Globus pallidus (tissue), 1 donor: ENCODE measurements at places on chromosomes 7 and 10.

GRCh38 chr7:37526623-37527022 lies 78.0 kb upstream of the ELMO1 start:
- DNase-seq, result no peak

GRCh38 chr10:23459308-23459939 lies 20.5 kb downstream of the OTUD1 start:
- no peak for DNase-seq

DNA sequence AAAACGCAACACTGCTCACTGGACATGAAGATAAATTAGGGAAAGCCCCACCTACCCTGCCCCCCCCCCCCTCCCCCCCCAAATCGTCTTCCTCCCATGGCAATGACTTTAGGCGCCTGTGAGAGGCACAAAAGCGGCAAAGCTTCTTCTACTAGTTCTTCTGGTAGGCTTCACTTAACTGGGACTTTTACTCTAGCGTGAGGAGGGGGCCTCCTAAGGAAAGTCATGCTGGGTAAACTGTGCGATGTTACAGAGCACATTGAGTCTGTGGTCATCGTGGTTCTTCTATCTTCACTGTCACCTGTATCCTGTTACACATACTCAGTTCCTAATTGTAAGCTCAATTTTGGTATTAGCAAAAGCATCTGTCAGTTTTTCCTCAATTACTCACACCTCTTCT lies 25.1 kb downstream of the HSPB1 start:
- no peak for DNase-seq

DNA sequence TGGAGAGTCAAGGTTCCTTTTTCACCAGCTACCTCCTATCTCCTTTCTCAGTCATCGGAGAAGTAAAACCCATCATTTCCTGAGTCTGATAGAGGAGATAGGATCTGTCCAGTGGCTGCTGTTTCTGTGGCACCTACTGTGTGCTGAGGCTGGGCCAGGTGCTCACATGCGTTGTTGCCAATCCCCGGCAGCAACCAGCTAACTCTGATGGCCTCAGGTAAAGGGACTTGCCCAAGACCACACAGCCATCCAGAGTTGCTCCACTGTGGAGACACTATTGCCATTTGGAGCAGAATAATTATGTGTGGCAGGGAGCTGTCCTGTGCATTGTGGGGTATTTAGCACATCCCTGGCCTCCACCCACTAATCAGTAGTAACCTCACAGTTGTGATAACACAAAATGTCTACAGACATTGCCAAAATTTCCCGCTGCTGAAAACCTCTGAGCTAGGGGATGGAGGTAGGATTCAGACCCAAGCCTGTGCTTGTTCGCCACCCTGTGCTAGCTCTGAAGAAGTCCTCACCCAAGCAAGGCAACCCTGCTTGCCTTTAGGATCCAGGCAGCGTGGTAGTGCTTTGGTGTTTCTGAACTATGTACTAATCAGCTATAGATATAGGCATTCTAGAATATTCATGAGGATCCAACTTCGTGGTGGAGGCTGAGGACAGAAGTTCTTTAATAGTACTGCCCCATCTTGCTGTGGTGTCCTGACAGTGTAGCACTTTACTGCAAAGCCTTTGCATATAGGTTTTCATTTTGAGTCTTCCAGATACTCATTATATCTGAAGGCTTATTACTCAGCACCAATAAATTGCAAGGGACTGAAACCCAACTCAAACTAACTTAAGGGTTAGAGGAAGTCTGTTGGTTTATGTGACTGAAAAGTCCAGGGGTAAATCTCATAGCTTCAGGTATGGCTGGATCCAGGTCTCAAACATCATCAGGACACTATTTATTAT lies 164.6 kb downstream of the GRK5 start:
- DNase-seq, result no peak

GRCh38 chr10:8407501-8408021 lies 353.1 kb downstream of the GATA3 start:
- no peak for DNase-seq

DNA sequence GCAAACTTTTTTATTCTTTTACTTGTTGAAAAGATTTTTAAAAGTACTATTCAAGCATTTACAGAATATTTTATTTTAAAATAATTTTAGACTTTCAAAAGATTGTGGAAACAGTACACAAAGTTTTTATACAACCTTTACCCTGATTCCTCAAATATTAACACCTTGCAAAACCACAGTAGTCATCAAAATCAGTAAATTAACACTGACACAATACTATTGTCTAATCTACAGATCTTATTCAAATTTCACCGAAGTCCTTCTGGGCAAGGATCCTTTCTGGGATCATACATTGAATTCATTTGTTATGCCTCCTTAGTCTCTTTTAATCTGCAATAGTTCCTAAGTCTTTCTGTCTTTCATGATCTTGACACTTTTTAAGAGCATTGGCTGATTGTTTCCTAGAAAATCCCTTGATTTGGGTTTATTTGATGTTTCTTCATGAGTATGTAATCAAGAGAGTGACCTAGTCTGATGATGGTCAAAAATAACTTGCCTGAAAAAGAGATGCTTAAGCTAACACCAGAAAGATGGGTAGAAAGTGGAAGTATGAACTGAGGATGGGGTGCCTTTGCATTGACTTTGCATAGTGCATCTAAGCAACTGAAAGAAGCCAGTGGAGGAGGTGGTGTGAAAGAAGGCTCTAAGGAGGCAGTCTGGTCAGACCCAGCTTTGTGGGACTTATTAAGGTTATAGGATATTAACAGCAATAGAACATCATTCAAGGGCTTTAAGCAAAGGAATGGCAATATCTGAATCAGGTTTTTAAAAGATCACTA lies 9.7 kb downstream of the STAMBPL1 start:
- DNase-seq, result no peak

- DNase-seq, result no peak
These were observed 244.3 kb downstream of the PRKG1 start for GRCh38 chr10:51318399-51319172.

- no peak for DNase-seq
These were observed 89.5 kb downstream of the ALOX5 start for GRCh38 chr10:45463244-45464116.

DNA sequence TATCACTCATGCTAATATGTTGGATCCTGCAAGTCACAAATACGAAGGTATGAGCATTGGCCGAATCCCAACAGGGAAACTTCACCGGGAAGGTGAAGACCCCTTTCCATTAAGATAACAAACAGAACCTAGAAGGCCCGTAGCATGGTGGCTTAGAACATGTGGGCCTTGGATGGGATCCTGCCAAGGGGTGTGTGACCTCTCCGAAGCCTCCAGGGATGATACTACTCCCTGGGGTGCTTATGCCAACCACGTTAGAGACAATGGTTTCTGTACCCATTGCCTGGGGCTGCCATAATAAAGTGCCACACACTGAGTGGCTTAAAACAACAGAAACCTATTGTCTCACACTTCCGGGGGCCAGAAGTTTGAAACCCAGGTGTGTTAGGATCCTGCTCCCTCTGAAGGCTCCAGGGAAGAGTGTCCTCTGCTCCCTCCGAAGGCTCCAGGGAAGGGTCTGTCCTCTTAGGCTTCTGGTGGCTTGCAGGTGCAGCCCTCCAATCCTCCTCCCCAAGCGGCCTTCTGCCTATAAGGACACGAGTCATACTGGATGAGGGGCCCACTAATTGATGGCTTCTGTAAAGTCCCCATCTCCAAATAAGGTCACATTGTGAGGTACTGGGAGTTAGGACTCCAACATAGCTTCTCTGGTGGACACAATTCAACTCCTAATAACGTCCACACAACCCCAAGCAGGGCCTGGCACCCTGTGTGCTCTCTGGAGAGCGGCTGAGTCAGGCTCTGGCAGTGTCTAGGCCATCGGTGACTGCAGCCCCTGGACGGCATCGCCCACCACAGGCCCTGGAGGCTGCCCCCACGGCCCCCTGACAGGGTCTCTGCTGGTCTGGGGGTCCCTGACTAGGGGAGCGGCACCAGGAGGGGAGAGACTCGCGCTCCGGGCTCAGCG lies 992 bp upstream of the MGMT start:
- no peak for DNase-seq

DNA sequence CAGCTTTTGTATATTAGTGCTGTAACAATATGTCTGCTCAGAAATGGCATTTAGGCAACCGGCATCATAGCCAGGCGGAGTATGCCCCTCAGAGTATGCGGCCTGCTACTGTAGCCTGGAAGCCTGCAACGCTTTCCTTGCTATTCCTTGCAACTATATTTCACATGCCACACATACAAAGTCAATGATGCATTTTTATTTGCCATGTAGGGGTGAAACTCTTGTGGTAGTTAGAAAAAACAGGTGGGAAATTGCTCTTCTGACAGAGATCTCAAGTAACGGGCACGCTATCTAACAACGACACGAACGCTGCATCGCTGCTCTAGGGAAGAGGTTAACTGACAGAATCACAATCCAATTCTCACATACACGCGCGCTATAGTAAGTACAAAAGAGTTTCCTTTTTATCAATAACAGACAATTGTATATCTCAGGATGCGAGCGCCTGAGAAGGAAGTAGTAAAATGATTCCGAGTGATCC lies 5.9 kb downstream of the EBF3 start:
- DNase-seq, result no peak

- DNase-seq, result no peak
These were observed 95.5 kb downstream of the DOCK4 start for GRCh38 chr7:112110651-112111050.

GRCh38 chr10:7314170-7314569 lies 96.7 kb downstream of the SFMBT2 start:
- DNase-seq, result no peak

DNA sequence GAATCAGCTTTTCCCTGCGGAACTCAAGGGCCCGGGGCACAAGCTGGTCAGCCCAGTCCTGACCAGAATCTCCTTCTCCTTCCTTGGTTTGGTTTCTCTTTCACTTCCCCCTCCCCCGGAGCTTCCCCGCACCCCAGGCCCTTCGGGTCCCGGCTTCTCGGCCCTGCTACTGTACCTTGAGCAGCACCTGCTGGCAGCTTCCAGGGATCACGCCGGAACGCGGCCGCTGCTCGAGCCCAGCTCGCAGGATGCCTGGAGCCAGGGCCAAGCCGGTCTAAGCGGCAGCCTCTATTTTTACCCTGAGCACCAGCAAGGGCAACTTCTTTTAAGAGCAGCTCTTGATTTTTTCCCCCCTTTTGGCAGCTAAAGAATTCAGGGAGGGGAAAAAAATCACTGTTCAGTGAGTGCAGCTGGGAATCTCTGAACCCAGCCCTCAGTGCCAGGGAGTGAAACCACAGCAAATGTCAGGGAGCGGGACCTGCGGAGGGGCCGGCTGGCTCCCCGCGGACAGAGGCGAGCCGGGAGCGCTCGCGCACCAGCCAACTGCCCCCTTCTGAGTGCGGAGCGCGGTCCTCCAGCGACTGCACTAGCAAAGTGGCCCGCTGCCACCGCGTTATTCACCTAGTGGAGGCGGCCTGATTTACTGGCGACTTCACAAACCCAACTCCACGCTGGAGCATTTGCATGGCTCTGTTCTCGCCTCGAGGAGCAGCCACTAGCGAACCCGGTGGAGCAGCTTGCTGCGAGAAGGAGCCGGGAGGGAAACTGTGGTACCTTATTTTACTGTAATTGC lies 2.4 kb upstream of the INHBA start:
- peak; percentile 63 for DNase-seq

DNA sequence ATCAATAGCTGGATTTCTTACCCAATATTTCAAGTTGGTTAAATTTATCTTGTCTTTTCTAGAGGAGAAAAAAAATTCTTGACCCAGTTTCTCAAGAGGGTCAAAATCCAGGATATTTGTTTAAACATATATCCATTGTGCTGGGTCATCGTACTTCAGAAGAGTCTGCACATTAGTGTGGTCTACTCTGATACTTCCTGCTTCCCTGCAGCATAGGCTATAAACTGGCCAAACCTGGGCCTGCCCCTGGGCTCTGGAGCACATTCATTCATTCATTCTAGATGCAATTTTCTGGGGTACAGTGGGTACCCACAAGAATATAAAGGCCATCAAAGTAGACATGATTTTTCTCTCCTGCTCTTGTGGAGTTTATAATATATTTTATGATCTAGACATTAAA lies 142.1 kb upstream of the WNT16 start:
- DNase-seq, result no peak

DNA sequence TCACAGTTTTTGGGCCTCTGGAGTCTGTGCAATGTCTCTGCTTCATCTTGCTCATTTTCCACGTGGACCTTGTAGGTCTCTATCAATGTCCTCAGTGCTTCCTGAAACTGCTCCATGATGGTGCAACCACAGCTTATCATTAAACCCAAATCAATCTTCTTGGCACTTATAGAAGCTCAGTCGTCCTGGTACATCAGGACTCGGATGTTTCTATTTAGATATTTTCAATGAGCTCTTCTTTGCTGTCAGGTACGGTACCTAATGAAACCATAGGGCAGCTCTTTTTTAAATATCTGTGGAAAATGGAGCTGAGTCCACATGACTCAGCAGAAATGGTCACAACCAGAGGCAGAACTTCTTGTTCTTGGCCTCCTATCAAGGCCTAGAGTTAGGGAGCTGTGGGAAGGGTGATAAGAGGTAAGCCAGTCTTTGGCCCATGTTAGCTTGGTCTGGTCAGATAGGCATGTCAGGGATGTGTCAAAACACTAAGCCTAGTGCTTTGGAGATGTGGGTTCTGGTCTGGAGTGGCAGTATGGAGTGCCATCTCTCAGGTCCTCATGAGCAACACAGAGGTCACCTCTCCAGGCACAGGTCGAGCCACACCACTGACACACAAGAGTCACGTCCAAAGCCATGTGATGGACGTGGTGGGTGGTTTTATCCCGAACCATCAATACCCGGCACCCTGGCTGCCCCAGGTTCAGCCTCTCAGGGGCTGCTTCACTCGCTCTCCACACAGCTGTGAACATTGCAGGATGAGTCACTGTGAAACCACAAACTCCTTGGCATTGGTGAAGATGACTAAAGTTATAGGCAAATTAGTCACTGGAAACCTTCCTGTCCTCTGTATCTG lies 87.0 kb downstream of the TBXAS1 start:
- no peak for DNase-seq

DNA sequence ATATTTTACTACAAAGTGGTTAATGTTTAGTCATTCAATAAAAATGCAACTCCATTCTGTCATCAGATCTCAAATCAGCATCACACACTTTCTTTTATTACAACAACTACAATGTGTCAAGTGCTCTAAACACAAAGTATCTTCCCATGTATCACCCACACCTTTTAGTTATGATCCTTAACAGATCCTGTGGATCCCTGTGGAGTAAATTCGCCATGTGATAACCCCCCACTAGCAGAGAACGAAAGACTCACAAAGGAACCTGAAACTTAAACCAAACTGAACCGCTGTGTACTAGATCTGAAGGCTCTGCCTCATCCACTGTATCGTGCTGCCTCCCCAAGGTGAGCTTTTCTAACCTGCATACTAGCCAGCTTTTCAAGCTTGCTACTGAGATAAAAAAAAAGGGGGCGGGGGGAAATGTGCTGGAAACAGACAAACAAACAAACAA lies 1.7 kb downstream of the DPY19L1 start:
- no peak for DNase-seq
